Right ventricle myocardium inferior (tissue), 1 donor: ENCODE measurements at places on chromosomes 2 and 18. TPM values are rescaled to one million over a fixed set of nuclear protein-coding genes. Genes with fewer than 3 reads are reported as not detected.

The DTYMK gene
- 11.1 TPM for total RNA-seq

The ABCG5 gene
- total RNA-seq: not detected

GRCh38 chr2:182924306-182924705 is 57.9 kb upstream of the FRZB start:
- DNase-seq: no peak

The MAL gene
- total RNA-seq: 8.7 TPM

- no peak for DNase-seq
Observed at GRCh38 chr2:237057893-237058300, 27.8 kb upstream of the COPS8 start.

- no peak for DNase-seq
Observed at GRCh38 chr2:69645031-69645431, 1.5 kb upstream of the AAK1 start.

GRCh38 chr2:233356546-233357308 is 2.4 kb downstream of the DGKD start:
- no peak for DNase-seq

The ALPG gene
- not detected for total RNA-seq

The PIGN gene
- total RNA-seq: 21.0 TPM

DNA sequence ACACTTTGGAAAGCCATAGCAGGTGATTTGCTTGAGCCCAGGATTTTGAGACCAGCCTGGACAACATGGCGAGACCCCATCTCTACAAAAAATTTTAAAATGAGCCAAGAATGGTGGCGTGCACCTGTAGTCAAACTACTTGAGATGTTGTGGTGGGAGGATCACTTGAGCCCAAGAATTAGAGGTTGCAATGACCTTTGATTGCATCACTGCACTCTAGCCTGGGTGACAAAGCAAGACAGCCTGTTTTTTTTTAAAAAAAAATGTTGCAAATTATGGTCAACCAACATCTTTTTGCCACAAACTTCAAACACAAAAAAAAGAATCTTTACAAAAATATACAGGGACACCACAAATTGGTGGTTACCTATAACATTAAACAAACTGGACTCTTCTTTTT is 40.3 kb downstream of the MEX3C start:
- no peak for DNase-seq

The HOXD8 gene
- total RNA-seq: 0.16 TPM

The AKAIN1 gene
- total RNA-seq: not detected

GRCh38 chr2:30880516-30880915 is 73.3 kb upstream of the CAPN13 start:
- DNase-seq: no peak

GRCh38 chr2:7788736-7789135 is 871.5 kb downstream of the RNF144A start:
- no peak for DNase-seq

DNA sequence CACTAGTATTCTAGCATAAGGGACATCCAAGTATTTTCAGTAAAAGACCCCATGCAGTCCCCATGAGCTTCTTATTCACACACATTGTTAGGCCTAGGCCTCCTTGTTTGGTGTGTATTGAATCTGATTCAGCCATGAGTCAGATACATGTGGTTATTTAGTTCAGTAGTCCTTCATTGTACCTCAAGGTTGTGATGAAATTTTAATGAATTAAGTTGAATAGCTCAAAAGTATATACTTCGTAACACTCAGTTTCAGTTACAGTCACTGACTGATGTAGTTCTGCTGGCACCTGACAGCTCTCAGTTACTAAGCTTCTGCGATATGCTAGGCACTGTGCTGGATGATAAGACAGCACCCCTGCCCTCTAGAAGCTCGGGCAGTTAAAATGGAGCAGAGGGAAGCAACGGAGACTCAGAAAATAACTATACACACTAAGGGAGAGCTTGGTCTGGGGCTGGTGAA is 86.4 kb downstream of the XRCC5 start:
- DNase-seq: no peak

DNA sequence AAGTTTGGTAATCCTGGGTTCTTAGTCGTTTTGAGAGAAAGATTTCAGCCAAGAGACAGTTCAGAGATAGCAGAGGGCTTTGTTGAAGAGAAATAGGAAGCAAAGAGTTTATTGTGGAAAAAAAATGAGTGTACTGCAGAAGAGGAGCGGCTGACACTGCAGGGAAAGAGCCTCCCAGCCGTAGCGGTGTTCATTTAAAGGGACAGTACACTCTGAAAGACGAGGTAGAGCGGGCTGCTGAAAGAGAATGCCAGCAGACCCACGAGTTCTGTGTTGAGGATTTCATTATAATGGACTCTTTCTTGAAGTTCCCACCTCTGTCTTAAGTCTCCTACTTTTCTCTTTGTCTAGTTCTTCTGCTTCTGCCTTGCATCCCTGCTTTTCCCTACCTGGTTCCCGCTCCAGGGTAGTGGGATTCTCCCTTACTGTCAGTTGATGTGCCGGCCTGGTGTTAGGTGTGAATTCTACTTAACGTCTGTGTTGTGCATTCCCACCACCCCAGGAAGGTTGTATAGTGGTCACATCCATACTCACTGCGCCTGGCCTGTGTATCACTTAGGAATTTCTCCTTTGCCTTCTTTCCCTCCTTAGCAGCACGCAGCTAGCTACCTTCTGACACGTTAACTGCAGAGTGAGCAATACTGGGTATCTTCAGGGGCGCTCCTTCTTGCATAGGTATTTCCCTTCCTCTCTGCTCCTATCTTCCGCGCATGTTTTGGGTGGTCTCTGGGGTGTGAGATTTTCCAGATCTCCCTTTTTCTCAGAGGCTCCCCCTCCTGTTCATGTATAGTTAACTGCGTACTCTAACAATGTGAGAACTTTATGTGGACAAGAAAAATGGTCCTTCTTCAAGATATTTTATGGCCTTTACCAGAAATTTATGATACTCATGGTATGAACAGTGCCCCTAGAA is 164.5 kb downstream of the PTH2R start:
- no peak for DNase-seq

DNA sequence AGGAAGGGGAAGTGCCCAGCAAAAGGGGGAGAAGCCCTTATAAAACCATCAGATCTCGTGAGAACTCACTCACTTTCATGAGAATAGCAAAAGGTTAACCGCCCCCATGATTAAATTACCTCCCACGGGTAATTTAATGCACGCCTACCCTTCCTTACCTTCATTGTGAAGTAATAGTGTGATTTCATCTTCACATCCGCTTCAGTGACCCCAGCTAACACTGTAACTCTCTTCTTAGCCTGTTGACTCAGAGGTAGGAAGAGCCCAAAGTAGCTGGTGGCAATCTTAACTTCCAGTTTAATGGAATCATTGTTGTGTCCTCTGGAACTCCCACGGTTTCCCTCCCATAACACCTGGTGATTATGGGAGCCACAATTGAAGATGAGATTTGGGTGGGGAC is 120.5 kb downstream of the GULP1 start:
- DNase-seq: no peak

The UGT1A10 gene
- not detected for total RNA-seq

GRCh38 chr2:6941299-6942046 is 24.3 kb downstream of the RNF144A start:
- DNase-seq: no peak

GRCh38 chr2:60370814-60371213 is 182.6 kb downstream of the BCL11A start:
- DNase-seq: no peak

- no peak for DNase-seq
Observed at GRCh38 chr2:29272311-29272710, 157.1 kb downstream of the CLIP4 start.

DNA sequence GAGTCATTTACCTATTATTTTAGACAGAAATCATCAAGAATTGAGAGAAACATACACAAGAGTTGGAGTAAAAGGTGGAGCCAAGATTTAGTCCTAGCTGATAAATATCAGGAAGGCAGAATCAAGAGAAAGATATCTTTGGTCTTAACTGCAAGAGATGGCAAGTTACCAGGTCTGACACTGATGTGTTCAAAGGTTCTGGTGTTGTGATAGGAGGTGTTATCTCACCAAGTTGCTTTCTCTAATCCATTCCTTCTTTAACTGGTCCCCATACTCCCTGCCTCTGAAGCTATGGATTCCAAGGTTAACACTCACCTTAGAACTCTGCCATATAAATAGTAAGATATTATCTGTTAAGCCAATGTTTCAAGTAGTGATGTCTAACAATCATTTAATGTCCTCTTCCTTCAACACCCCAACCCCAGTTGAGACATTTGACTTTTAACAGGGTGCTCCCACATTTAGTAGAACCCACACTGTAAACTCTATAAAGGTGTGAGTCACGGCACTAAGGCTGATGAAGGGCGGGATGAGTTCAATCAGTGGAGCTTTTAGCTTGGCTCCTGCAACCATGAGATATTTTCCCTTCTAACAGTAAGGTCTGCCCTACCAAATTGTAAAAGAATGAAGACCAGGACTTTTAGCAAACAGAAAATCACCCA is 333.7 kb downstream of the RND3 start:
- no peak for DNase-seq

DNA sequence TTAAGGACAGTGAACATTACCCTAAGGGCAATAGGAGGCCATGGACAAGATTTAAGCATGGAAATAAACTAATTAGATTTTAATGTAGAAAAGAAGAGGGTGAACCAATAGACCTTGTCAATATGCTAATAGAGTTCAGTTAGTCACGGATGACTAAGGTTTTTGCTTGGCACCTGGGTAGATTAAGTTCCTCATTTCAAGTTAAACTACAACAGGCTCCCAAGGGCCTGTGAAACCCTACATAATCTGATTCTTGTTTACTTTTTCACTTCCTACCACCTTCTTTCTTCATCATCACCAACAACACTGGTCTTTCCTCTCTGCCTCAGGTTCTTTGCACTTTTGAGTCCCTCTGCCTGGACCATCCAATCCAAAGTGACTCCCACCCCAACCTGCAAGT is 14.8 kb downstream of the SP110 start:
- DNase-seq: no peak

DNA sequence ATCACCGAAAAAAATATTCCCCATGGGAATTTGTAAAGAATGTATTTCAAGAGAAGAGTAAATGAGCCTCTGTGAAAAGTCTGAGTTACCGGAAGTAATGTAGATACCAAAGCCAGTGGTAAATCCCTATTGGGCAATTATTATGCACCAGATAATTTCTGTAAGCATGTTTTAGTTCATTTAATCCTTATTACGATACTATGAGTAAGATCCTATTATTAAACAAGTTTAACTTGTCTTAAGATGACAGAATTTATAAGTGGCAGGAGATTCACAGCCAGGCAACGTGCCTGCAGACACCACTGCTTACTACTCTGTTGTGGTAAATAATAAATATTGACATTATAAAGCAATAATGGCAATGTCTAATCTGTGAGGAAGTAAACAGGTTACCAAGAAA is 280.8 kb upstream of the RGPD4 start:
- no peak for DNase-seq

DNA sequence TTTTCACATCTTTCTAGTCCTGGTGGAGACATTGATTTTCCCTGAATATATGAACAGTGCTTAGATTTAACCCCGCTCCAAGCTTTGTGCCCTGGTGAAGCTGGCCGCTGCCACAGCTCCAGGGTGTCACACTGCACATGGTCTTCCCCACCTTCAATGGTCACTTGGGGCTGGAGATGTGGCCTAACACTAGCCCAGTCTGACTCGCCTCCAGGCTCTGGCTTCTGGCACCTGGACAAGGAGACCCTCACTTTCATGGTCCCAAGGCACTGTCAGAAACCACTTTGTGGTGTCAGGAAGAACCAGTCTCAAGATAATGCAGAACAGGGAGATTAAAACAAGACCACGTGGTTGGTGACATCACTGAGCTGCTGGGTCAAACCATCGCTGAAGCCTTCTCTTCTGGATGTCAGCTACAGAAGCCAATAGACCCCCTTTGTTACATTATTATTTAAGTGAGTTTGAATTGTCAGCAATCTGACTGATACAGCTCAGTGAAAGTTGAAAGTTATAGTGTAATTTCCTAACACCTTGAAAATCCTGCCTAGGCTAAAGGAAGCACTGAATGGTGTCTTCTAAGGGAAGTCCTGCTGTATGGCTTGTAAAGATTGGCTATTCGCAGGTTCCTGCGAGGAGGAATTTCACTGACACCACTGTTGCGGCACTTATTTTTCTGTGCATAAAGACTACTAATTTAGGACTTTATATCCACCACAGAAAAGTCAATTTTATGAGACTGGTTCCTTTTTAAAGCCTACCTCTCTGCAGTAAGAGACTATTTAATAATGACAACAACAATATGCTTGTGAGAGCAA is 55.0 kb upstream of the CTDP1 start:
- no peak for DNase-seq

DNA sequence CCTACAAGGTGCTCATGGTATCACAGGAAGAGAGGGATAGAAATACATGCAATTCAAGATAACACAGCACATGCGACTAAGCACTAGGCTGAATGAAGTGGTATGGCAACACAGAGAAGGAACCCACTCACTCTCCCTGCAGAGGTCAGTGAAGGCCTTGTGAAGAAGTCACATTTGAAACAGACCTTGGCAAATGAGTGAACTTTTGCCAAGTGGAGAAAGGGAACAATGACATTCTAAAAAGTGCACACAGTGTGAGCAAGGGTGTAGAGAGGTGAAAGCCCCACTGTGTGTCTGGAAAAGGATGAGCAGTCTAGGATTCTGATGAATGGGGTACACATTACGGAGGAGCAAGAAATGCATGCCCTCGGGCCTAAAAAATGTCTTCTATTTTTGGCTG is 23.3 kb downstream of the KLF7 start:
- no peak for DNase-seq

DNA sequence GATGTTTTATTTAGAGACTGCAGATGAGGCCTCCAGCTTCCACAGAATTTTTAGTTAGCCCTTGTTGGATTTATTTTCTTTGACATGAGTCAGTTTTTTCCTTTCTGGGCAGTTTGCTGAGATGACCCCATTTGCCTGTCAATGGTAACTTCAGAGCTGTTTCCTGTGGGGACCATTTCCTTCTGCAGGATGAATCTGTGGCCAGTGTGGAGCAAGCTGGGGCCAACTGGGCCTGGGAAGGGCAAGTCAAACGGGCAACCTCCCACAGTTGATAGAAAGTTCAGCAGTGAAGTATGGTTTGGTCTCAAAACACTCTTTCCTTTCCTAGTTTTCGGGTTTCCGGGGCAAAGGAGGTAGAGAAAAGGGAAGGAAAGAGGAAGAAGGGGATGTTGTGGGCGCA is 291.4 kb upstream of the NRP2 start:
- DNase-seq: no peak

- DNase-seq: no peak
Observed at GRCh38 chr2:5694306-5694705, 2.1 kb downstream of the SOX11 start.

The REEP1 gene
- 23.6 TPM for total RNA-seq

- DNase-seq: no peak
Observed at GRCh38 chr2:184692141-184692734, 93.9 kb downstream of the ZNF804A start.

The MROH2A gene
- total RNA-seq: not detected

The RGPD3 gene
- 0.16 TPM for total RNA-seq
